ENCODE measurements at places on chromosomes 4 and X. TPM values are rescaled to one million over a fixed set of nuclear protein-coding genes. Genes with fewer than 3 reads are reported as not detected.

DNA sequence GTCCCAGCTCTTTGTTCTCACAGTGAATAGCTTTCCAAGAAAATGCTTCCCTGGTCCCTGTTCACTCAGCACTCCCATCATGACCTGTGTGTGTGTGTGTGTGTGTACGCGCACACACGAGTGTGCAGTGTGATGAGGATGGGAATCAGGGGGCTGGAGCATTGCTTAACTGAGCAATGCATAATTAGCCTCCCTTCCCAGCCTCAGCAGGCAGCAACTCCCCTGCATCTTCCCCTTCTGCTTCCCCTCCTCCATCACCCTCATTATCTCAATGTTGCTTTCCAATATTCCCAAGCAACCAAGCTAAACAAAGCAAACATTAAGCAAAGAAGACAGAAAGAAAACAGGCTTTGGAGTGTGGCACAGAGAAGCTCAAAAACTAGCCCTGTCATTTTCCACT, 137.0 kb downstream of the RBM47 start:
- DNase-seq, result no peak

- DNase-seq, result no peak
Measured at GRCh38 chr4:125484912-125485311, 170.2 kb downstream of the FAT4 start.

GRCh38 chrX:39654952-39655351, 442.8 kb downstream of the BCOR start:
- DNase-seq, result no peak

DNA sequence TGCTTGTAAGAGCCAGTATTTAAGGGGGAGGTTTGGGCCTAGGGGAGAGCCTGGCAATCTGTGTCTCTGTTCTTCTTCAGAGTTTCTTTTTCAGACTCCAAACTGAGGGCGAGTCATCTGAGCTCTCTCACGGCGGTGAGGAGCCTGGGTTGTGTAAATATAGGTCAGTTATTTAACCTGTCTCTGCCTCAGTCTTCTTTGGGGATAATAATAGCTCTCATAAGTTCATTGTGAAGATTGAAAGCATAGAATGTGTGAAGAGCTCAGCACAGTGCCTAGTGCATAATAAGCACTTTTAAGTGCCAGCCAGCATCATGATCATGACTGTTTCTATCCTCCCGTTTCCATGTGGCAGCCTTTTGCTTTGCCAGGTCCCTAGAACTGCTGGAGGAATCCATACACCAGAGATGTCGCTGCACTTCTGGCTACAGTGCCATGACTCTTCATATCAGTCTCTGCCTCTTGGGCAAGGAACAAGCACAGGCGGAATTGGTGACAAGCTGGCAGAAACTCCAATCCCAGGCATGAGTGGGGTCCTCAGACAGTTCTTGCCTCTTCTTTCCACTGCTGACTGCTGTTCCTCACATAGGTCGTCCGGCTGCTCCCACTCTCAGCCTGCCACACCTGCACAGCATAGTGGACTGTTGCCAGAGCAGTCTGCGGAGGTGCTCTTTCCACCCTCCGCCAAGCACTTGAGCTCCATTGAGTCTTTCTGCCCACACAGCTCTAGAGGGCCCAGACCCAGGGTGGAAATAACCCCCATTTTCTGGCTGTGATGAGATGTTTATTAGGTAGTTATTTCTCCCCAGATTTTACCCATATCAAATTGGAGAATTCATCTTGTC, 103.7 kb upstream of the MAML3 start:
- DNase-seq, result peak; percentile 18

- no peak for DNase-seq
Measured at GRCh38 chr4:15381806-15382338, 46.0 kb upstream of the C1QTNF7 start.

The FBXL5 gene
- total RNA-seq, result 75.8 TPM

DNA sequence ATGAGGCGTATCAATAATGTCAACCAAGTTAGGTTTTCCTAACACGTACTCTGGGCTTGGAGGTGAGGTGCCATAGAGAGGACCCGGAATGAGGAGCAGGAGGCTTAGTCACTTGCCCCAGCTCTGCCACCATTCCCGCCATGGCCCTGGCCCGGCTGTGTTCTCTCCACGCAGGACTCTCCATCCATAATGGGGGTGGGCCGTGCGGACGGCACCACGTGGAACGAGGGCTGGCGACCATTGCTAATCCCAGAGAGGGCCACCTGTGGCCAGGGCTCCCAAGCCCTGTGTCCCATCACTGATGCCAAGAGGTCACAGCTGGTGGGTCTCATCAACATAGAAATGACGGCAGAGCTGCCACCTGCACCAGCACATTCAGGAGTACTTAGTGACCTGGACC, 76.4 kb downstream of the JAKMIP1 start:
- DNase-seq, result no peak

- DNase-seq, result peak; percentile 13
Measured at GRCh38 chrX:70331161-70331560, 41.3 kb downstream of the KIF4A start.

GRCh38 chr4:102665527-102665926, 95.2 kb downstream of the MANBA start:
- peak; percentile 40 for DNase-seq

DNA sequence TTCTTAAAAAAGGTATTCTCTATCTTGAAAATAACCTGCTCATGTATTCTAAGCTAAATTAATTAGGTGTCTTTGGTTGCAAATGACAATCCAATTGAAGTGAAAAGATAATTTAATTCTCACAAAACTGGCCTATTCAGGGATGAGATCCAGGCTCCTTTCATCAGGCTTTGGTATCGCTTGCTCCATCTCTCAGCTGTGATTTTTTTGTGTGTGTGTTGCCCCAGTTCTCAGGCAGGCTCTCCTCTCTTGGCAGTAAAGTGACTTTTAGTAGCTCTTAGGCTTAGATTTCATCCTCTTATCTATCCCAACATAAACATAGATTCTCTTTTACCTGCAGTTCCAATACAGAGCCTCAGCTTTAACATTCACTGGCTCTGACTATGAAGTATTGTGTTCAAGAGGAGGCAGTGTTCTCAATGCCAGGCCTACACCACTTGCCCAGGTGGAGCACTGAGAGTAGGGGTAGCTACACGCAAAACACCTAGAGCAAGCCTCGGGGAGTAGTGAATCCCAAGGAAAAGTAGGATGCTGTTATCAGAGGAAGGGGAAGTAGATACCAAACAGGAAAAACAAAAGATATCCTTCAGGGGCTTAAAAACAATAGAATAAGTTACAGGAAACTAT, 392.4 kb upstream of the ATOH1 start:
- DNase-seq, result no peak

Data from astrocyte (in vitro differentiated cells and primary cell).